Activated CD8-positive, alpha-beta T cell treated with anti-CD3 and anti-CD28 coated beads for 36 hours (primary cell): ENCODE measurements at places on chromosomes 6 and 20.

- no peak for DNase-seq
These were observed 140.4 kb downstream of the NCOA3 start for GRCh38 chr20:47642118-47642517.

GRCh38 chr6:109521080-109521479, 38.1 kb upstream of the ZBTB24 start:
- DNase-seq: no peak

DNA sequence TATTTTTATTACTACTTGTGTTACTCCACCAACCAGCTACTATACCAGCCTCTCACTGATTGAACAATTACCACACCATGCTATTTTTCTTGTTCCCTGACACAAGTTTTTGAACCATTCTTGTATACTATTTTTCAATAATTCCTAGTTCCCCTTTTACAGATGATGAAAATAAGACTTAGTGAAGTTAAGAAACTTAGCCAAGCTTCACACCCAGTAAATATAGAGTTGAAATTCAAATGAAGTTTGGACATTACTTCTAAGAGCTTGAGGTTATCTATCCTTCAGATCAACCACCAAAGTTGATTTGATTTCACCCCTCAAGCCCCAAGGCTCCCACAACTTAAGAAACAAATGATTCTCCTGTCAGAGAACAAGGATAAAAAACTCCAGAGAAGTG, 13.1 kb upstream of the BCAS1 start:
- DNase-seq: no peak

- no peak for DNase-seq
These were observed 39.2 kb downstream of the MMUT start for GRCh38 chr6:49423817-49424216.

DNA sequence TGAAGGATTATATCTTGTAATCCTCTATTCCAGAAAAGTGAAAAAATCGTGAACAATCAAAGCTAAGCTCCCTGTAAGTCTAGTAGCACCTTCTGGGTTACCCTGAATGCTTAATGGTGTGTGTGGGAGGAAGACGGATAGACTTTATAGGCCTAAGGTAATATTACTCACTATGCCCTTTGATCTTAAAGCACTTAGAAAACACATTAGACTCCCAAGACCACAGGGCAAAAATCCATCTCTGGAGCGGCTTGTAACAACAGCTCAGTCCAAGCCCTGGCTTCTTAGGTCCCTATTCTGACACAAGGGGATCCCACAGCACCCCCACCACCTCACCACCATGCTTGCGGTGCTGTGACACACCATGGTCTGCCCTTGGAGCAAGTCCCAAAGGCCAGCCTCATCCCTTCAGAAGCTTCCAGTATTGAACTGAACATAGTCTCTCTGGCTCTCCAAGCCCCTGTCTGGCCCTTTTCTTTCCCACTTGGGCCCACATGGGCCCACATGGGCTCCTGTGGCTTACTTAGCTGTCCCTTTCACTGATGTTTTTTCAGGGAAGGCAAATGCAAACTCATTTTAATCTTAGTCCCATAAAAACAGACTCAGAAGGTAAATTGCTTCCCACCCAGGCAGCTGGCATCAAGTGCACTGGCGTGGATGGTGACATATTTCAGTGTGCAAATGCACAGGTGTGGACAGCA, 28.3 kb downstream of the C6orf132 start:
- no peak for DNase-seq
